ENCODE measurements at places on chromosomes 4 and X. TPM values are rescaled to one million over a fixed set of nuclear protein-coding genes. Genes with fewer than 3 reads are reported as not detected.

The CCDC160 gene
- not detected for total RNA-seq

- DNase-seq = peak; percentile 57
Measured at GRCh38 chr4:84239278-84239845, 259.7 kb downstream of the NKX6-1 start.

- peak; percentile 20 for DNase-seq
Measured at GRCh38 chrX:132395645-132396044, 93.2 kb downstream of the MBNL3 start.

DNA sequence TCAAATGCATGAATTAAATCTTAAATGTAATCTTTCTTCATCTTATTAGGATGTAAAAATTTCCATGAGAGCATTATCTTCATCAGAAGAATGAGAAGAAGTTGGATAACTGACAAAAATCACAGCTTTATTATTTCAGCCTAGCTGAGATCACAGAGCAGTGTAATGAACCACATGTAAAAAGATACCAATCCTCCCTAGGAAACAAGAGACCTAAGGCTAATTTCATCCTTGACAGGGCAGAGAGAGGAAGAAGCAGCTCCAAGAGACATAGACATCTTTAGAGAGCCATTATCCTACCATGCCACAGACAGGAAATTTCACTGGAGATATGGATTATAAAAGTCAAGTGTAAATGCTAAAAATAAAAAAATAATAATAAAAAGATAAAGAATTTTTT lies 40.9 kb upstream of the IL15 start:
- no peak for DNase-seq

The MGARP gene
- 130 TPM for total RNA-seq

The SERTM2 gene
- total RNA-seq = not detected

The ARSD gene
- 24.9 TPM for total RNA-seq

The IL2RG gene
- total RNA-seq = 1.3 TPM

DNA sequence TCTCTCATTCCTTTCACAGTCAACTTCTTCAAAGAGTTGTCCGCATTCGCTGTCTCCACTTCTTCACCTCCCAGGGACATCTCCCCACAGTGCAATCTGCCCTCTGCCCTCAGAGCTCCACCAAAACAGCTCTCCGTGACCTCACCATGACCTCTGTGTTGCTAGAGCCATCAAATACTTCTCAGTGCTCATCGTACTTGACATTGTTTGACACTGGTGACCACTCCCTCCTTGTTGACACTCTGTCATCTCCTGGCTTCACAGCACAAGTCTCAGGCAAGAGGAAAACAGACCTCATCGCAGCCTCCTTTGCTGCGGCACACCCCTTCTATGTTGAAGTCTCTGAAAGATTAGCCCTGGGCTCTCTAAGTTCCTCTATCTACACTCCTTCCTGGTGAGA lies 90.5 kb upstream of the CCDC160 start:
- no peak for DNase-seq

The HPSE gene
- total RNA-seq = 2.1 TPM

GRCh38 chr4:141413366-141413765 lies 192.7 kb downstream of the ZNF330 start:
- DNase-seq = no peak

GRCh38 chr4:168584321-168584771 lies 87.5 kb downstream of the PALLD start:
- no peak for DNase-seq

DNA sequence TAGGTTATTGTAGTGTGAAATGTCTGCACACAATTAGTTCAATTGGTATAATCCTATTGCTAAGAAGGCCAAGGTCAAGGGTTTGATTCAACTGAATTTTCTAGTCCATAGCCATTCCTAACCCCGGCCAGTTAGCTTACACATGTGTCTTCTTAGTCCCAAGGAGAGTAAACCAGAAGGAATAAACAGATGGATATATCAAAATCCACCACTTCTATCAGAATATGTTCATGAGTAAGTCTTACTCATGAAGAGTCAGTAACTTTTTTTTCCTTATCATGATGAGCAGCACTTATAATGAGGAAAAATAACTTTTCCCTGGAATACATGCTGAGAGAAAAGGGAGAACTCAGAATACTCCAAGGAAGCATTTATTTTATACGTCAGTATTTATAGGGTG lies 9.5 kb downstream of the HHIP start:
- no peak for DNase-seq

GRCh38 chr4:48930654-48931053 lies 24.1 kb upstream of the OCIAD2 start:
- DNase-seq = no peak

The SMARCA1 gene
- 85.2 TPM for total RNA-seq

The AKAP14 gene
- total RNA-seq = not detected
